ENCODE measurements at places on chromosomes 4 and X. TPM values are rescaled to one million over a fixed set of nuclear protein-coding genes. Genes with fewer than 3 reads are reported as not detected.

Gene IL13RA2
- not detected for total RNA-seq

GRCh38 chr4:78356251-78356786 is 195.3 kb upstream of the ANXA3 start:
- H3K27me3 ChIP-seq = no peaks in the 10 kb centered on the region
- H3K27ac ChIP-seq = no peak overlapping the region
- H3K4me3 ChIP-seq = no peak overlapping the region
- no peak for DNase-seq
- no peaks in the 10 kb centered on the region for H3K36me3 ChIP-seq

GRCh38 chr4:165462009-165462408 is 83.2 kb downstream of the CPE start:
- DNase-seq = no peak
- H3K36me3 ChIP-seq = no peaks in the 10 kb centered on the region
- peaks cover 36% of the 10 kb centered on the region for H3K4me1 ChIP-seq

GRCh38 chr4:53023677-53024299 is 161.7 kb downstream of the RASL11B start:
- no peak overlapping the region for H3K4me3 ChIP-seq
- no peaks in the 10 kb centered on the region for H3K36me3 ChIP-seq
- H3K27ac ChIP-seq = no peak overlapping the region

Gene BEX4
- 82.5 TPM for total RNA-seq

GRCh38 chr4:177809791-177810190 is 367.6 kb upstream of the AGA start:
- H3K27me3 ChIP-seq = no peaks in the 10 kb centered on the region
- no peak overlapping the region for H3K27ac ChIP-seq
- H3K4me3 ChIP-seq = no peak overlapping the region
- H3K4me1 ChIP-seq = no peaks in the 10 kb centered on the region
